ENCODE measurements at places on chromosomes 3 and 15.

- no peak for DNase-seq
These were observed 123.1 kb downstream of the TPRA1 start for GRCh38 chr3:127467391-127467790.

GRCh38 chr3:94429517-94429916 is 366.7 kb downstream of the NSUN3 start:
- DNase-seq: no peak

- DNase-seq: no peak
These were observed 74.6 kb upstream of the LEKR1 start for GRCh38 chr3:156751461-156752025.

DNA sequence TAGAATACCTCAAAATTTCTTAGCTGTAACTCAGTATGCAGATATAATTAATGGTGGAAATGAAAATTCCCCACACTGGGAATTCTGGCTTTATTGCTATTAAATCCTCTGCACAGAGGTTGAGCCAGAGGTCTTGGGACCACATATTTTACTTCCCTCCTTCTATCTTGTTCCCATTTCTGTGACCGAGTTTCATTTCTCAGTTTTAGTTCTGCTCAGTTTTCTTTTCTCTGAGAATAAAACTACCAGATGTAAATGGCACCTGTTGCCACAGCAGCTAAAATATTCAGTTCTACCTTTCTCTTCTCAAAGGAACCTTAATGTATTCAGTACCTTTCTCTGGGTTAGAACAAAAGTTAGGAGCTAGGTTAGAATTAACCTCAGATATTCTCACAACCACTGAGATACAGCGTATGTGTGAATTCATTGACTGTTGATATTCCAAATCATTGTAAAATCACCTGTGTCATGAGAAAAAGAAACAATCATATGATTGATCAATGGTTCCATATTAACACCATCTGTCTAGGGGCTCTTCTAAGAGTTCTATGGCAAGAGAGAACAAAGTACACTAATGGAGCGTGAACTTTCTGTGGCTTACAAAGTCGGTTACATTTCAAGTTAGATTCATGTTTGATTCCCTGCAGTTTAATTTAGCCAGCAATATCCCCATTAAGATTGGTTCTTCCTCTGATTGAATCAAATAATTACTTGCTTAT is 374.1 kb downstream of the EFHB start:
- DNase-seq: no peak

DNA sequence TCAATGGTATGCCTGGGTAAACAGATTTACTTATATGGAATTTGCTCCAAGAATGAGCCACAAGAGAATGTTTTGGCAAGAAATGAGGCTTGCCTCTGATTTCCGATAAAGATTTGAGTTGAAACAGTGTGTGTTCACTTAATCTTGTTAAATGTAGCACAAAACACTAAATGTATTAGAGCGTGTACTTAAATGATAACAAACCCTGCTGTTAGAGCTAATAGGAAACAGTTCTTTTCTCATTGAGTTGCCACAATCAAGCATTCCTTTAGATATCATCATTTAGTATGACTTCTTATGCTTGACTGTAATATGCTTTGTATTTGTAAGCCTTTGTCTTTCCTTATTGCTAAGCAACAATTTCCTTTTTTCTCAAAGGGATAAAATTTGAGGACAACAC is 353.6 kb upstream of the ZNF717 start:
- no peak for DNase-seq

DNA sequence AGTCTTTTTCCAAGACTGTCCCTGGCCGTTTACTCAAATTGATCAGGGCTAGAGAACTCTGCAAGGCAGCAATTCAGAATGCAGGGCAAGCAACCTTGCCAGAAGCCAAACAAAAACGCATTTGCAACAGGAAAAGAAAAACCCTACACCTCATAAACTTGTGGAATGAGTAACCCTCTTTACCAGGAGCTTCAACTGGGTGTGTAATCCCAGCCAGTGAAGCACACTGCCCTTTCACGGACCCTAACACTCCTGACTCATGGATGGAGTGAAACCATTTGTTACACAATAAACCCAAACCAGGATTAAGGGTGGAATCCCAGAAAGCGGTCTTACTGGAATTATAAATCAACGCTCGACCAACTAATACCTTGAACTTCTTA is 14.8 kb upstream of the LDHAL6B start:
- no peak for DNase-seq

GRCh38 chr3:41265823-41266273 is 66.5 kb downstream of the CTNNB1 start:
- no peak for DNase-seq

- no peak for DNase-seq
These were observed 258.4 kb downstream of the XXYLT1 start for GRCh38 chr3:195012571-195012970.

- no peak for DNase-seq
These were observed 117.8 kb upstream of the FAM174B start for GRCh38 chr15:92773340-92773739.
